Activated naive CD4-positive, alpha-beta T cell treated with anti-CD3 and anti-CD28 coated beads for 36 hours (primary cell): ENCODE measurements at places on chromosomes 13 and 19.

GRCh38 chr13:35920816-35921215 lies 210.4 kb downstream of the DCLK1 start:
- no peak overlapping the region for H3K27ac ChIP-seq
- no peaks in the 10 kb centered on the region for H3K36me3 ChIP-seq
- peaks cover 7% of the 10 kb centered on the region for H3K27me3 ChIP-seq
- DNase-seq = no peak
- no peaks in the 10 kb centered on the region for H3K4me1 ChIP-seq

- H3K36me3 ChIP-seq = no peaks in the 10 kb centered on the region
- DNase-seq = no peak
- no peaks in the 10 kb centered on the region for H3K27me3 ChIP-seq
- no peak overlapping the region for H3K27ac ChIP-seq
- no peaks in the 10 kb centered on the region for H3K4me1 ChIP-seq
Observed at GRCh38 chr13:87080100-87080779, 590.9 kb upstream of the SLITRK5 start.

GRCh38 chr13:23979361-23980159 lies 82.3 kb upstream of the C1QTNF9B start:
- H3K27ac ChIP-seq = no peak overlapping the region
- peaks cover 10% of the 10 kb centered on the region for H3K4me1 ChIP-seq
- peak; percentile 18 for DNase-seq
- no peaks in the 10 kb centered on the region for H3K36me3 ChIP-seq
- H3K4me3 ChIP-seq = peak overlapping the region; percentile 76

GRCh38 chr19:49150106-49150943 lies 4.9 kb downstream of the HRC start:
- H3K4me3 ChIP-seq = peak overlapping the region; percentile 71
- H3K27me3 ChIP-seq = peaks cover 82% of the 10 kb centered on the region
- DNase-seq = peak; percentile 63
- H3K36me3 ChIP-seq = no peaks in the 10 kb centered on the region

DNA sequence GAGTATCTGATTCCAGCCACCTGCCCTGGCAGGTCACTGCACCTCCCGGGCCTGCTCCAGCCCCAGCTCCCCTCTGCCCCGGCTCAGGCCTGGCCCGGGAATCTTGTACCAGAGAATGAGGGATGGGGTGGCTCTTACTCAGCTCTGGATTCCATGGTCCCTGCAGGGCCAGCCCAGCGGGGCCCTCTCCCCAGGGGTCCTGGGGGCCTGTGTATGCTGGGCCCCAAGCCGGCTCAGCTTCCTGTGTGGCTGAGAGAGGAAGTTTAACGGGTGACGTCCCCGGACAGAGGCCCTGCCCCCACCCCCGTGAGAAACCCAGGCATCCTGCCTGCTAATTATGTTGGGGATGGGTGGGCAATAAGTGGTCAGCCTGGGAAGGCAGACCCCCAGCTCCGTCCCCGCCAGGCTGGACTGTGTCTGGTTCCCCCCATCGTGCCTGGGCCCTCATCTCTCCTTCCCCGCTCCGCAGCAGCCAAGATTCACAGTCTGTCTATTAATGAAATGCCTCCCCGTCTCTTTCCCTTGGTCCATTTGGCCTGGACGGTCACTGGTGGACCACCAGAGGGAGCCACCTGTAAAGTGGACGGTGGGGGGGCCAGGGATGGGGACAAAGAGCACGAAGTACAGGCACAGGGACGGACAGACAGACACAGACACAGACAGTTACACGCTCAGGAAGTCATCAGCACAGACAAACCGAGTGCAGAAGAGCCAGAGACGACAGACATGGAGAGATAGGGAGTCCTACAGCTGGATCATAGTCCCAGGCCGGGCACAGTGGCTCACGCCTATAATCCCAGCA lies at the start of gene DENND1C:
TSS of gene DENND1C (minus strand) at position 247 of the 802 bp plus-strand sequence. CDS start at position 155, 92 bp downstream.
- H3K4me1 ChIP-seq = peaks cover 31% of the 10 kb centered on the region
- H3K36me3 ChIP-seq = peaks cover 5% of the 10 kb centered on the region
- no peaks in the 10 kb centered on the region for H3K27me3 ChIP-seq

GRCh38 chr13:111156421-111156820 lies 41.3 kb downstream of the ARHGEF7 start:
- peaks cover 33% of the 10 kb centered on the region for H3K36me3 ChIP-seq
- peaks cover 52% of the 10 kb centered on the region for H3K4me1 ChIP-seq
- H3K27ac ChIP-seq = peak overlapping the region; percentile 39

GRCh38 chr13:47017476-47017875 lies 120.6 kb upstream of the HTR2A start:
- H3K27ac ChIP-seq = no peak overlapping the region
- no peaks in the 10 kb centered on the region for H3K27me3 ChIP-seq
- no peaks in the 10 kb centered on the region for H3K4me1 ChIP-seq
- no peaks in the 10 kb centered on the region for H3K36me3 ChIP-seq
- no peak overlapping the region for H3K4me3 ChIP-seq
- DNase-seq = no peak

- H3K36me3 ChIP-seq = no peaks in the 10 kb centered on the region
- H3K27me3 ChIP-seq = no peaks in the 10 kb centered on the region
- DNase-seq = no peak
- H3K4me3 ChIP-seq = no peak overlapping the region
Observed at GRCh38 chr13:40429706-40430545, 236.5 kb downstream of the FOXO1 start.

DNA sequence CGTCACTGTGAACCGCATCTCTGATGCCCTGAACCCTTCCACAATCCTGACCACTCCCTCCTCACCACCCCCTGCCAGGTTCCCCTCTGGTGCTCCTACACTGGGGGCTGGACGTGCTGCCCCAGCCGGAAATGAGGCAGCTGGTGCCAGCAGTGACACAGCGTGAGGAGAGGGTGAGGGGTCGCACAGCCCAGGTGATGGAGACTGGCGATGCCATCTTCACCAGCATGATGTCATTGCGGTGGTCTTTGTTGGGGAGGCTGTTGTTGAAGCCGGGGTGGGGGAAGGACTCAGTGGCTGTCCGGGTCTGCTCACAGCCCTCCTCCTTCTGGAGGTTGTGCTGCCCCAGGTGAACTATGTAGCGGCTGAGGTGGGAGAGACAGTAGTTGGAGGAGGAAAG lies 2.5 kb downstream of the KLK11 start:
- no peaks in the 10 kb centered on the region for H3K36me3 ChIP-seq
- H3K4me3 ChIP-seq = no peak overlapping the region
- H3K27me3 ChIP-seq = peaks cover 41% of the 10 kb centered on the region

DNA sequence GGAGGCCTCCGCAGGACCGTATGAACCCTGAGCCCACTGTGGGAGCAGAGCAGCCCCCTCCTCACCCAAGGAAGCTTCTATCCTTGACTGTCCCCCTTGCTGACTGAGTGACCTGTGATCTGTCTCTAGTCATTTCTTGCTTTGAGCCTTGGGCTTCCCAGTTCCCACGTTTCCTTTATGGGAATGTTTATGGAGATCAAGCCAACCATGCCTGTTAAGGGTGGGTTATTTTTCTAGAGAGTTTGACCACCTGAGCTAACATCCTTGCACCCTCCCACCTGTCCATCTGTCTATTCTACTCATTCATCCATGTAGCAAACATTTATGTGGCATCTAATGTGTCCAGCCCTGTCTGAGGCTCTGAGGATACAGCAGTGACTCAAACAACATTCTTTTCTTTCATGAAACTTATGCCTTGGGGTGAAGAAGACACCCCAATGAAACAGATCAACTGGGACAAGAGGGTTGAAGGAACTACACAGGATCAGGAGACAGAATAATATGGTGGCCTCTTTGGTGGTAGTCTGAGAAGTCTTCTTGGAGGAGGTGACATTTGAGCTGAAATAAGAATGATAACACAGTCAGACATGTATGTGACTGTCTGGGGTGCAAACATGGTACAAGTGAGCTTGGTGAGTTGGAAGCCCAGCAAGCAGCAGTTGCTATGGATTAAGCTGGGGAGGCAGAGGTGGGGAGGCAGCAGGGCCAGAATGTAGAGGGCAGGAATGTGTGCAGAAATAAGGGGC lies 30.5 kb downstream of the CERS4 start:
- DNase-seq = no peak
- no peaks in the 10 kb centered on the region for H3K27me3 ChIP-seq
- H3K4me3 ChIP-seq = no peak overlapping the region
- H3K27ac ChIP-seq = no peak overlapping the region
- peaks cover 16% of the 10 kb centered on the region for H3K36me3 ChIP-seq
- peaks cover 12% of the 10 kb centered on the region for H3K4me1 ChIP-seq

DNA sequence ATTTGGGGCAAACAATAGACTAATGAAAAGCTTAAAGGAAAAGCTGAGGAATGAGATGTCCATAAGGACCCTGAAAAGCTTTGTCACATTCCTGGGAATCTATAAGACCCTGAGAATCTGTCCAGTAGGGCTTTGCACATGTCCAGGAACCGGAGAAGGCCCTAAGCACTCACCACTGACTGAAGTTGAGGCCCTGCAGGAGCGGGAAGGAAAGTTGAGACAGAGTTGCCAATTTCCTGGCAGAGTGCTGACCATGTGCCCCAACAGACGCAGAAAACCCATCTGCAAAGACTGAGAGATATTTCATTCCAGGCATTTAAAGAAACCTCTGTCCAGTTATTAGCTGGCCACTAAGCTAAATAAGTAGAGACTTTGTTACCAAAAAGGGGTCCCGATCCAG lies 890.5 kb downstream of the UQCRFS1 start:
- H3K27me3 ChIP-seq = no peaks in the 10 kb centered on the region
- H3K36me3 ChIP-seq = no peaks in the 10 kb centered on the region
- H3K4me3 ChIP-seq = no peak overlapping the region

GRCh38 chr19:7982651-7983099 lies 22.8 kb downstream of the ELAVL1 start:
- no peak overlapping the region for H3K4me3 ChIP-seq
- H3K36me3 ChIP-seq = peaks cover 5% of the 10 kb centered on the region
- no peaks in the 10 kb centered on the region for H3K27me3 ChIP-seq
- no peak for DNase-seq

GRCh38 chr19:29404015-29404414 lies 121.8 kb upstream of the VSTM2B start:
- no peak for DNase-seq
- H3K27ac ChIP-seq = no peak overlapping the region
- no peaks in the 10 kb centered on the region for H3K36me3 ChIP-seq
- H3K4me3 ChIP-seq = no peak overlapping the region
- H3K4me1 ChIP-seq = no peaks in the 10 kb centered on the region

GRCh38 chr13:49791315-49791710 lies 1.2 kb downstream of the KPNA3 start:
- H3K27ac ChIP-seq = peak overlapping the region; percentile 90
- peaks cover 4% of the 10 kb centered on the region for H3K27me3 ChIP-seq
- peaks cover 11% of the 10 kb centered on the region for H3K36me3 ChIP-seq
- peaks cover 39% of the 10 kb centered on the region for H3K4me1 ChIP-seq
- peak overlapping the region; percentile 92 for H3K4me3 ChIP-seq

DNA sequence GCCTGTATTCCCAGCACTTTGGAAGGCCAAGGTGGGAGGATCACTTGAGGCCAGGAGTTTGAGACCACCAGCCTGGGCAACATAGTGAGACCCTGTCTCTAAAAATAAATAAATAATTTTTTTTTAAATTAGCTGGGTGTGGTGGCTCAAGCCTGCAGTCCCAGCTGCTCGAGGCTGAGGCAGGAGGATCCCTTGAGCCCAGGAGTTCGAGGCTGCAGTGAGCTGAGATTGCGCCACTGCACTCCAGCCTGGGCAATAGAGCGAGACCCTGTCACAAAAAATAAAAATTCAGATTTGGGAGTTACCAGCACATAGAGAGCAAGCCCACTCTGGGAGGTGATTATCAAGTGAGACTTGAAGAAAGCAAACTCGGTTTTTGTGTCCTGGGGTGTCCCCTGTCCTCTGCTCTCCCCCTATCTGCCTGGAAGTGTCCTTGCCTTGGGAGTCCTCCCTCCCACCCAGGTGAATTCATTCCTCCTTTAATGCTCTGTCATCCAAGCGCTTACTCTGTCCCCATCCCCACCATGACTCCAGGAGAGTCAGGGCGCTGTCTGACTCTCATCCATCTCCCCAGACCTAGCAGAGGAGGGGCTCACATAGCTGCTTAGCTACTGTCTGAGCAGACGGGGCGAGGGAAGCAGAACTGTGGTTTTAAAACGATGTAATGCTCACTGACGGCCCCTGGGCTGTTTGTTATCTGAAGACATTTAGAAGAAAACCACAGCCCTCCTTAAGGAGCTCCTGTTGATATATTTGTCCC lies 146.8 kb downstream of the STK24 start:
- H3K27ac ChIP-seq = no peak overlapping the region
- H3K27me3 ChIP-seq = peaks cover 2% of the 10 kb centered on the region
- H3K4me3 ChIP-seq = no peak overlapping the region
- no peak for DNase-seq
- H3K4me1 ChIP-seq = no peaks in the 10 kb centered on the region
